Breast epithelium (tissue), 4 donors: ENCODE measurements at places on chromosomes 7 and 10. TPM values are rescaled to one million over a fixed set of nuclear protein-coding genes. Genes with fewer than 3 reads are reported as not detected.

- peaks cover 35% of the 10 kb centered on the region for H3K4me1 ChIP-seq
- H3K36me3 ChIP-seq = no peaks in the 10 kb centered on the region
- no peak overlapping the region for H3K4me3 ChIP-seq
- H3K27ac ChIP-seq = peak overlapping the region; percentile 48
- DNase-seq = no peak
Observed at GRCh38 chr7:26195867-26196657, 4.5 kb downstream of the HNRNPA2B1 start.

The PNLIP gene
- total RNA-seq = not detected

DNA sequence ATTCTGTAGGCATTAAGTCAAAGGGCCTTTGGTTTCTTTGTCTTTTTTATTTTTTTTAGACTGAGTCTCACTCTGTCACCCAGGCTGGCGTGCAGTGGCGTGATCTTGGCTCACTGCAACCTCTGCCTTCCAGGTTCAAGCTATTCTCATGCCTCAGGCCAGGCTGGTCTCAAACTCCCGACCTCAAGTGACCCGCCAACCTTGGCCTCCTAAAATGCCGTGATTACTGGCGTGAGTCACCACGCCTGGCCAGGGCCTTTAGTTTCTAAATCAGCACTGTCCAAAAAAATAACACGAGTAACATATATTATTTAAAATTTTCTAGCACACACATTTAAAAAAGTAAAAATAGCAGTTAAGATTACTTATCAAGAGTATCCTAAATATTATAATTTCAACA, 11.1 kb upstream of the ACSL5 start:
- H3K27me3 ChIP-seq = no peaks in the 10 kb centered on the region
- peak overlapping the region; percentile 43 for H3K27ac ChIP-seq
- DNase-seq = peak; percentile 34
- H3K4me3 ChIP-seq = no peak overlapping the region
- H3K36me3 ChIP-seq = no peaks in the 10 kb centered on the region
- peaks cover 7% of the 10 kb centered on the region for H3K4me1 ChIP-seq

GRCh38 chr10:89426230-89426868, 12.0 kb downstream of the IFIT5 start:
- no peak for DNase-seq
- no peaks in the 10 kb centered on the region for H3K4me1 ChIP-seq
- no peak overlapping the region for H3K4me3 ChIP-seq
- H3K36me3 ChIP-seq = no peaks in the 10 kb centered on the region

The CPA4 gene
- total RNA-seq = not detected

The CYP2E1 gene
- total RNA-seq = 0.96 TPM

- DNase-seq = no peak
- no peak overlapping the region for H3K4me3 ChIP-seq
- no peak overlapping the region for H3K27ac ChIP-seq
- no peaks in the 10 kb centered on the region for H3K36me3 ChIP-seq
Observed at GRCh38 chr10:63801166-63801565, 280.0 kb downstream of the REEP3 start.

- no peaks in the 10 kb centered on the region for H3K36me3 ChIP-seq
- H3K4me1 ChIP-seq = no peaks in the 10 kb centered on the region
- H3K27ac ChIP-seq = no peak overlapping the region
- no peaks in the 10 kb centered on the region for H3K27me3 ChIP-seq
- peak; percentile 20 for DNase-seq
Observed at GRCh38 chr7:94050046-94050445, 45.9 kb upstream of the BET1 start.

GRCh38 chr7:3673524-3673923, 372.5 kb downstream of the SDK1 start:
- H3K27ac ChIP-seq = no peak overlapping the region
- no peak overlapping the region for H3K4me3 ChIP-seq
- H3K36me3 ChIP-seq = no peaks in the 10 kb centered on the region
- H3K27me3 ChIP-seq = no peaks in the 10 kb centered on the region
- H3K4me1 ChIP-seq = no peaks in the 10 kb centered on the region

DNA sequence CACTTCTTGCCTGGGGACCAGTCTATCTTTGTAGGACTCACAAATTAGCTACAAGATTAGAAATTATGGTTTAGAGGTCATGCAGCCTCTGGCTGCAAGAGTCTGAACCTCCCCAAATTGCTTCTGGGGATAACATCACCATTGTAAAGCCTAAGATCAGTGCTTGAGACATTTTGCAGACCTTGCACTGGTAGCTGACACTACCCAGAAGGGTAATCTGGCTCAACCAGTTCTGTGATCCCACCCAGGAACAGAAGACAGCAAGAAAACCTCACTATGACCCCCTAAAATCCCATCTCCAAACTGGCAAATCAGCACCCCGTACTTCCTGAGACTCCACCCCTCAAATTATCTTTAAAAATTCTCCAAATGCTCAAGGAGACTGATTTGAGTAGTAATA, 58.2 kb upstream of the CDK13 start:
- H3K36me3 ChIP-seq = no peaks in the 10 kb centered on the region
- H3K4me1 ChIP-seq = no peaks in the 10 kb centered on the region
- DNase-seq = no peak
- no peaks in the 10 kb centered on the region for H3K27me3 ChIP-seq
- no peak overlapping the region for H3K27ac ChIP-seq
- H3K4me3 ChIP-seq = no peak overlapping the region

The COL17A1 gene
- total RNA-seq = 0.16 TPM

The FGFBP3 gene
- 1.1 TPM for total RNA-seq

GRCh38 chr7:10655031-10655430, 318.6 kb upstream of the PHF14 start:
- H3K36me3 ChIP-seq = no peaks in the 10 kb centered on the region
- H3K4me1 ChIP-seq = no peaks in the 10 kb centered on the region
- H3K27ac ChIP-seq = no peak overlapping the region

DNA sequence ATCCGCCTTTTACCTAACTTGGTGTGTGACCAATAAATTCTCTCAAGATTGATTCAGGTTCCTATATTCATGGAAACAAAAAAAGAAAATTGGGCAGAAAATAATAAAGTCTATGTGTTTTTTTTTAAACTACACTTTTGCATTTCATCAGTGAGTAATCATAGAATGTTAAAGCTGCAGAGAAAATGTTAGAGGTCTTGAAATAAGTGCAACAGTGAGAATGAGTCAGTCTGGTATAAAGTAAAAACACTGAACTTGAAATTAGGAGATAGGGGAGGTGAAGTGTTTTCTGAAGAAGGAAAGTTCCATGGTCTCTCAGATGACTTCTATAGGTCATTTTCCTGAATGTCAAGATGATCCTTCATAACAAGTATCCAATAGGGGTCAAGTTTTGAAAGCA, 202.6 kb upstream of the NRP1 start:
- no peaks in the 10 kb centered on the region for H3K36me3 ChIP-seq
- H3K27me3 ChIP-seq = no peaks in the 10 kb centered on the region
- no peaks in the 10 kb centered on the region for H3K4me1 ChIP-seq

GRCh38 chr7:7562736-7563135, 3.9 kb upstream of the MIOS start:
- H3K4me1 ChIP-seq = peaks cover 12% of the 10 kb centered on the region
- H3K36me3 ChIP-seq = no peaks in the 10 kb centered on the region
- H3K27ac ChIP-seq = peak overlapping the region; percentile 94
- H3K27me3 ChIP-seq = no peaks in the 10 kb centered on the region
- H3K4me3 ChIP-seq = no peak overlapping the region
- DNase-seq = no peak

GRCh38 chr10:111076682-111077478, at the start of gene ADRA2A:
ADRA2A (plus strand) TSS chr10:111077029; CDS start chr10:111077997, 968 bp downstream.
- peak within 1 kb of the TSS; percentile 71 for H3K4me3 ChIP-seq
- no peak within 1 kb of the TSS for H3K27ac ChIP-seq
- no peak for DNase-seq
- H3K27me3 ChIP-seq = no peaks in the 10 kb centered on the region
- H3K4me1 ChIP-seq = peaks cover 3% of the 10 kb centered on the region
